Activated CD4-positive, alpha-beta T cell treated with anti-CD3 and anti-CD28 coated beads, Interleukin-2, amount 50 U/mL, for 1 hour (primary cell): ENCODE measurements at places on chromosomes 7 and 10.

DNA sequence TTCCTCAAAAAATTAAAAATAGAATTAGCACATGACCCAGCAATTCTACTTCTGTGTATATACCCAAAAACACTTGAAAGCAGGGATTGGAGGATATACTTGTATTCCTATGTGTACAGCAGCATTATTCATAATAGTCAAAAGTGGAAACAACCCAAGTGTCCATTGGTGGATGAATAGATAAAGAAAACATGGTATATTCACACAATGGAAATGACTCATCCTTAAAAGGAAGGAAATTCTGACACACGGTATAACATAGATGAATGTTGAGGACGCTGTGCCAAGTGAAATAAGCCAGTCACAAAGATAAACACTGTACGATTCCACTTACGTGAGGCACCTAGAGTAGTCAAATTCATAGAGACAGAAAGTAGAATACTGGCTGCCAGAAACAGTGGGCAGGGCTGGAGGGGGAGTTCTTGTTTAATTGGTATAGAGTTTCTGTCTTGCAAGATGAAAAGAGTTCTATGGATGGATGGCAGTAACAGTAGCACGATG lies 26.6 kb upstream of the KAT6B start:
- DNase-seq, result no peak

DNA sequence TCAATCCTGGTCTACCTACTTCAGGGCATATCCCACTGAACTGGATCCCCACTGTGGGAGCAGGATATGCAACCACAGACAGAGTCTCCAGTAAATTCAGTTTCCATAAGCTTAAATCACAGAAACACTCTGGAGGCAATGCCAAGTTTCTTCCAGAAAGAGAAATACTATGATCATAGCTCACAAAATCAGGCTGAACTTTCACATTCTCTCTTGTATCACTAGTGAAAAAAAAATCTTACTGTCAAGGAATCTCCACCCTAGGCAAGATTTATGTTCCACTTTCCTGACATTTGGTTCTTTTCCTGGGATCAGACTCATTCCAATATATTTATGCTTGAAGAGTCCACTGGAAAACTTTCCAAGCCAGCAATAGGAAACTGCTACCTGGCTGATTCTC lies 749.0 kb downstream of the SUGCT start:
- no peak for DNase-seq

GRCh38 chr10:123896246-123896927 lies 4.8 kb upstream of the CPXM2 start:
- DNase-seq, result no peak

DNA sequence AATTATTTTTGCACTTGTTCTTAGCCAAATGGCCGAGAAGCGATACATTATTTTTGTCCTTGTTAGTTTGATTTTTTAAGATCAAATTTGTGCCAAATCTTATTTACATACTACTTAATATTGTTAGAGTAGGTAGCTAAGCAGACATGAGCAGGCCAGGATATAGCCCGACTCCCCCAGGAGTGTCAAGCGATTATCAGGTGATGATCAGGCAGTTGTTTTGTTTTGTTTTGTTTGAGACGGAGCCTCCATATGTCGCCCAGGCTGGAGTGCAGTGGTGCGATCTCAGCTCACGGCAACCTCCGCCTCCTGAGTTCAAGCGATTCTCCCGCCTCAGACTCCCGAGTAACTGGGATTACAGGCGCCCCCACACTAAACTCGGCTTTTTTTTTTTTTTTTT lies 71.1 kb downstream of the LYZL2 start:
- DNase-seq, result no peak

DNA sequence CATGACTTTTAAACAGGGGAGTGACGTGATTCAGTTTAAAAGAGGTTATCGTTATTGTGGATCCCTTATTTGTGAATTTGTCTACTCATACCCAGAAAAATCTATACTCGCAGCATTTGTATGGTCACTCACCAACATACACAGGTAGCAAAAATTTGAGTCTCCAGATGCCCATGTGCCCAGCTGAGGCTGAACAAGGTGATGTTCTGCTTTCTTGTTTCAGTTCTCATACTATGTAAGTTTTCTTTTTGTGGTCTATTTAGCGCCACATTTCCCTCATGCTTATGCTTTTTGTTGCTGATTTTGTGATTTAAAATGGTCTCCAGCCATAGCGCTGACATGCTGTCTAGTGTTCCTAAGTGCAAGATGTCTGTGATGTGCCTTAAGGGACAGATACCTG lies 312.9 kb upstream of the SEMA3A start:
- no peak for DNase-seq

GRCh38 chr10:88042160-88043100 lies 179.0 kb downstream of the PTEN start:
- DNase-seq, result no peak
